ENCODE measurements at places on chromosomes 7 and 10.

DNA sequence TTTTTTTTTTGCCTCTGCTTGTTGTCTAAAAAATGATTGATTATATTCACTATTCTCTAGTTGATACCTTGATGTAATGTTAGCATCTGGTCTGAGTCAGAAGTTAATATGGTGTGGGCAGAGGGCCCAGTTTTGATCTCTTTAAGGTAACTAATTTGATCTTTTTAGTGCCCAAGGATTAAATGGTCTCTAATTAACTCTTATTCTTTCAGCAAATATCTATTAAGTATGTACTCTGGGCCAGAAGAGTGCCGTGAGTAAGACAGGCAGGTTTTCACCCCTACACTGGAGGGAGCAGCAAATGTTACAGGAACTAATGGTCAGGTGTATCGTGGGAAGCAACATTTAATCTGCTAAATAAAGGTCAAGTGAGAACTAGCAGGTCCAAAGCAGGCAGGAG lies 144.6 kb upstream of the COL1A2 start:
- DNase-seq: no peak

DNA sequence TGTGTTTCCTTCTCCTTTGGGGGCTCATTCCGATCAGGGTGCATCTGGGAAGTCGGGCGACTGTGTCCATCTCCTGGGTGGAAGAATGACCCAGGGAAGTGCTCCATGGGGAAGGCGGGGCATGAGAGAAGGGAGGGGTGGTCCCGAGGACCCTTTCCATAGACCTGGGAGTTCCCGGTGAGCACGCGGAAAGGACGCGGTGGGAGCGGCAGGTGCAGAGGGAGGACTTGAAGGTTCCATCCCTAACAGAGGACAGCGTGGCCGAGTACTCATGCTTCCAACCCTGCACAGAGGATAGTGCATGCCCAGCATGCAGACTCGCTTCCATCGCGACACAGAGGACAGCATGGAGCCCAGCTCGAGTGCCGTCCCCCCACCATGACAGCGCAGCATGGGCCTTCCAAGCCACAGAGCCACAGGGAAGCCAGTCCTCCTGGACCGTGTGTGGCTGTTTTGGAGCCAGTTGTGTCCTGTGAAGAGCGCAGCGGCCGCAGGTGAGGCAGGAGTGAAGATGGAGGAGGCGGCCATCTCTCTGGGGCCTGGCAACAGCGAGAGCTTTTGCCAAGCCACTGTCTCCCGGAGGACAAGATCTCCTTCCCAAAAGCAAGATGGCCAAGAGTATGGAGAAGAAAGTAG lies 281.4 kb downstream of the DNAJB6 start:
- no peak for DNase-seq

GRCh38 chr10:69786791-69787190 lies 14.9 kb upstream of the COL13A1 start:
- no peak for DNase-seq

DNA sequence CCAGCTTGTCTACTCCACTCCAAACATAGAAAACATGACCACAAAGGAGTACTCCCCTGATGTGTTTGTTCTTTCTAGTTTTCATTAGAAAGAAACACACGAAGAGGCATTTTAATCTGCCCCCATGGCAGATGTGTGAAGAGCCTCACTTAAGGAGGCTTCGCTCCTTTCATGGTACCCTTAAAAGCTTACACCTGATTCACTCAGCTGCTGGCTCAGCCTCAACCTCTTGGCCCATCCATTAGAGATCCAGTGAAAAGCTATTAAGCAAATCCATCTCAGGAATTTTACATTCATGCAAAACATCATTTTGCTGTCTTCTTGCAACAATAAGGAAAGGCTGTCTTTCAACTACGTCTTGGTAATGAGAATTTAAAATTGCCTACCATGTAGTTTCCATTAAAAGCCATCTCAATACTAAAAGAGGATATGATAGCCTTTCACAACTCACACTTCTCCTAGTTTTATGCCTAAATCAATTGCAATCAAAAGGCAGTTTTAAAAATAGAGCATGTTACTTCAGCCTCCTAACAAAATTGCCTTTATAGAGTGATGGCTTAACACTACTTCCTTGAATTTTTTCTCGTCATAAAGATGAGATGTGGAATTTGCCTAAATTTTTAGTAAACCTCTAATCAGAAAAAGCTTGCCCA lies 22.7 kb downstream of the MACC1 start:
- DNase-seq: no peak

- DNase-seq: no peak
Observed at GRCh38 chr7:21544715-21545114, 1.9 kb downstream of the DNAH11 start.

DNA sequence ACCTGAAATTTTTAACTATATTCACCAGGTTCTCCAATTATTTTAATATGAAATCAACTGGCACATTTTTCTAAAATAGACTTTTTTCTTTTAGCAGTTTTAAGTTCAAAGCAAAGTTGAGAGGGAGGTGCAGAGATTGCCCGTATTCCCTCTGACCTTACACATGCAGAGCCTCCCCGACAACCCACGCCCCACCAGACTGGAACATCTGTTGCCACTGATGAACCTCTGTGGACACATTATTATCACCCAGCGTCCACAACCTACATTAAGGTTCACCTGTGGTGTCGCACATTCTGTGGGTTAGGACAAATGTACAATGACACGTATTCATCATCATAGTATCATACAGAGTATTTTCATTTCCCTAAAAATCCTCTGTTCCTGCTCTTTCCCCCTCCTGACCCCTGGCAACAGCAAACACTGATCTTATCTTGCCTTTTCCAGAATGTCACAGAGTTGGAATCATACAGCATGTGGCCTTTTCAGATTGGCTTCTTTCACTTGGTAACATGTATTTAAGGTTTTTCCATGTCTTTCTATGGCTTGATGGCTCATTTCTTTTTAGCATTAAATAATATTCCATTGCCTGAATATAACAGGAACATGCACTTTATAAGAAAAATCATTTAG lies 37.1 kb downstream of the COBL start:
- DNase-seq: no peak
